PC-9 (cell line): ENCODE measurements at places on chromosomes 2 and 18. TPM values are rescaled to one million over a fixed set of nuclear protein-coding genes. Genes with fewer than 3 reads are reported as not detected.

DNA sequence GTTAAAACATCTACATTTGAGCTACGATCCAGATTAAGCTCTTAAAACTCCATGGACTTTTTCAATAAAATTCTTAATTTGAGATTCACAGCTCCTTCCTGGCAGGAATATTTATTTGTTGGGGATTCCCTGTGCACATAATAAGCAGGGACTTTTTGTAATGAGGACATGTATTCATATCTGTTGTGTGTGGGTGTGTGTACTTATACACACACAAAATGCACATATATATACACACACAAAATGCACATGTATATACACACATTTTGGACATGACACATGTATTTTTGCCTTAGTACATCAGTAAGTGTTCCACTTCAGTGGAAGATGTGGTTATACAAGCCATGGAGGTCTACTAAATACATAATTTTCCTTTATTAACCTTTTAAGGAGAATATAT lies 1131.1 kb upstream of the CDH2 start:
- no peaks in the 10 kb centered on the region for H3K4me1 ChIP-seq
- no peaks in the 10 kb centered on the region for H3K27me3 ChIP-seq
- H3K27ac ChIP-seq = no peak overlapping the region
- H3K4me3 ChIP-seq = no peak overlapping the region
- DNase-seq = no peak
- H3K36me3 ChIP-seq = no peaks in the 10 kb centered on the region

DNA sequence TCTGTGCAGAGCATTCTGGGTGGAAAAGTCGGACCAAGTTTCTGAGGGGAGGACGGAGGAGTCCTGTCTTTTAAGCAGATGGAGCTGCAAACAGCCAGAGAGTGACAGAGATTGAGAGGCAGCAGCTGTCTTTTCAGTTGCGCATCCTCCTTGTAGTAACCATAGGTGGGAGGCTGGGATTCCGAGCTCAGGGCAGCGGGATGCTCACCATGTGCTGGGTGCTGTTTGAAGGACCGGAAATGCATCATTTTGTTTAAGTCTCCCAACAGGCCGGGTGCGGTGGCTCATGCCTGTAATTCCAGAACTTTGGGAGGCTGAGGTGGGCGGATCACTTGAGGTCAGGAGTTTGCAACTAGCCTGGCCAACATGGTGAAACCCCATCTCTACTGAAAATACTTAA lies 93.4 kb downstream of the AGAP1 start:
- no peaks in the 10 kb centered on the region for H3K27me3 ChIP-seq
- H3K36me3 ChIP-seq = no peaks in the 10 kb centered on the region
- H3K4me1 ChIP-seq = no peaks in the 10 kb centered on the region

DNA sequence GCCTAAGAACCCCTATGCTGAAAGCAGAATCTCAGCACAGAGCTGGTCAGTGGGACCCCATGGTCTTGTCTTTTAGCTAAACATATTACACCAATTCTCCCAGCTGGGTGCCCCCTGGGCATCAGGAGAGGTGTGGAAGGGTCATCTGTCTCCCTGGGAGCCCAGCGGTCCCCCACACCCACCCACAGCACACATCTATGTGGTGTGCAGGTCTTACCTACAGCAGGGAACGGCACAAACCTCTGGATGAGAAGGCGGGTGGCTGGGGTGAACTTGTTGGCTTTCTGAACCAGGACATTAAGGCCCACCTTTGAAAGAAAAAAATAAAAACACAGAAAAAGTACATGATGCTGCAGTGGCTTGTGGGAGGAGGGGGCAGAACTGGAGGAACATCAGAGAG lies 70.7 kb downstream of the EMX1 start:
- no peak for DNase-seq
- H3K4me3 ChIP-seq = no peak overlapping the region
- no peaks in the 10 kb centered on the region for H3K36me3 ChIP-seq
- no peaks in the 10 kb centered on the region for H3K27me3 ChIP-seq
- H3K27ac ChIP-seq = no peak overlapping the region

Gene TTR
- total RNA-seq = not detected in 2 replicates

Gene SAG
- total RNA-seq = not detected in 2 replicates

- 0 out of 2 replicates have a peak, but pooled peaks cover 4% of the 10 kb centered on the region for H3K27me3 ChIP-seq
- no peak overlapping the region for H3K27ac ChIP-seq
- H3K4me1 ChIP-seq = no peaks in the 10 kb centered on the region
- H3K4me3 ChIP-seq = no peak overlapping the region
- no peaks in the 10 kb centered on the region for H3K36me3 ChIP-seq
Measured at GRCh38 chr2:85237849-85238565, 89.8 kb downstream of the TGOLN2 start.

DNA sequence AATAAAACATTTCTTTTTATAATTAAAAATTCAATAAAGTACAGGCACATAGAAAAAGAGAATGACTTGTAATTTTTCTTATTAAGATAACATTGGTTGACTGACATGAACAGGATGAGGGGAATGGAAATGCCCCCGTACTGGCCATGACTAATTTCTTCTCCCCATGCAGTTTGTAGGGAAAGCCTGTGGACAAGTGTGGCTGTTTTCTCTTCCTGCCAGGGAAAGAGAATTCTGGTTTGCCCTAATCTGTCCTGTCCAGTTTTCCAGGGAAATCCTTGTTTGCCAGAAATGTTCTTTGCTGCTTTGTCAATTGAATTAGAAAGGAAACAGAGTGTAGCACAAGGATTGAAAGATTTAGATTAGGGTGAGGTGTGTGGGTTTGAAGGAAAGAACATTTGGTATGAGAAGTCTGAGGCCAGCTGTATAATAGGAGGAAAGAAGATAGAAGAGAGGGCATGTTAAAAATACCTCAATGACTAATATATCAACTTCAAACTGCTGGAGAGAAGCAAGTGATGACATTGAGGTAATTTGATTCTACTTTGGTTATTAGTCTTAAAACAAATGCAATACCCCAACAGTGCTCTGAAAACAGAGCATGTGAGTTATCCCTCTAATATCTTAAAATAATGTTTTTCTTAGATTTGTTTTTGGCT lies 593.9 kb upstream of the ZNF804A start:
- no peak for DNase-seq
- no peaks in the 10 kb centered on the region for H3K4me1 ChIP-seq
- no peaks in the 10 kb centered on the region for H3K27me3 ChIP-seq
- H3K4me3 ChIP-seq = no peak overlapping the region
- no peak overlapping the region for H3K27ac ChIP-seq
